Activated T-cell treated with anti-CD3 and anti-CD28 coated beads, Interleukin-2, amount 50 U/mL, for 72 hours (primary cell): ENCODE measurements at places on chromosomes 11 and 22. TPM values are rescaled to one million over a fixed set of nuclear protein-coding genes. Genes with fewer than 3 reads are reported as not detected.

Gene KRTAP5-8
- total RNA-seq: not detected

DNA sequence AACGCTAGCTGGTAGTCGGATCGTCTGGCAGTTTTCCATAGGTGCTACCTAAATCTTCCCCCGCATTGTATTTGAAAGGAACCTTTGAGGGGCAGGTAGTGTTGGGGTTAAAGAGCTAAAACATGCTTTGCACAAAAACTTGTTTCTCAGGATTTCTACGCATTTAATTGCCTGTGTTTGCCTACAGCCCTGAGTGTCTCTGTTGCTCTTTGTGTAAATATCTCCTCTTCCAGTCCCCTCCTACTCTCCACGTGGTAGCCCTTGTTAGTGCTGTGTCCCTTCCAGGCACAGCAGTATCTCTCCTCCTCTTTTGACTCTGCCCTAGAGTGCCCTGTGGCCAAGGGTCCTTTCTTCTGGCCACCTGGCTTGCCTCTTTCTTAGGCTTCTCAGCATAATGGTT is 81.7 kb downstream of the BARX2 start:
- DNase-seq: no peak

DNA sequence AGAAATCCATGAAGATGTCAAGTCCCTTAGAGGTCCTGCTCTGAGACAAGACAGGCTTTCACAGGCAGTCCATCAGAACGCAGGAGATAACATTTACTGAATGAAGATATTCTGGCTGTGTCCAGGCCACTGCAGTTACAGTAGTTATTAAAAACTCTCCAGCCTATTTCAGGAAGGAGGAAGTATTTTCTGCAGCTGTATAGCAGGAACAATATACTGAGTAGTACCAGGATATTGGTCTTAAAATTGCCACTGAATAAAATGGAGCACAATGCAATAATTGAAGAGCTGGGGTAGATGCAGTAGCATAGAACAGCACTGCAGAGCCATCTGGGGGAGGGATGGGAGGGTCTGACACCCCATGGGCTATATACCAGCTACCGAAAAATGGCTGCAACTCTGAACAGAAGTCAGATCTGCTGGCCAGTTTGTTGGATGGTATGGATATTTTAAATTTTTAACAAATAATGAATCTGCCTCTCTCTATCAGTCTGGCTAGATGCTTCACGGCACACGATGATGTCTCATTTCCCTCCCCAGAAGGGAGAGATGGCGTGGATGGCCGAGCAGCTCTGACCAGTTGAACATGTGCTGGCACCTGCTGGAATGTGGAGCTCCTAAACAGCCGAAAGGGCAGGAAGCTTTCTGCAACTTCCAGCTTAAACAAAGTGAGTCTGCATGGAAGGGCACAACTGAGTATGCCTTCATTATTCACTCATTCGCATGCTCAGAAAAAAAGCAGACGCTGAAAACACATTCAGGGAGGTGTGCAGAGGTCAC is 342.1 kb upstream of the SYN3 start:
- no peak for DNase-seq

DNA sequence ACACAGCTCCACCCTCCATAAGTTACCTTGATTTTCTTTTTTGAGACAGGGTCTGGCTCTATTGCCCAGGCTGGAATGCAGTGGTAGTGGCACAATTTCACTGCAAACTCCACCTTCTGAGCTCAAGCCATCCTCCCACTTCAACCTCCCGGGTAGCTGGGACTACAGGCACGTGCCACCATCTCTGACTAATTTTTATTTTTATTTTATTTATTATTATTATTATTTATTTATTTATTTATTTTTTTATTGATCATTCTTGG is 9.6 kb downstream of the RPS3 start:
- DNase-seq: no peak

- no peak for DNase-seq
Observed at GRCh38 chr11:86287468-86287796, 14.6 kb upstream of the HIKESHI start.
